ENCODE measurements at places on chromosomes 3 and 15.

GRCh38 chr3:107629566-107629965, 106.8 kb downstream of the BBX start:
- DNase-seq = no peak

DNA sequence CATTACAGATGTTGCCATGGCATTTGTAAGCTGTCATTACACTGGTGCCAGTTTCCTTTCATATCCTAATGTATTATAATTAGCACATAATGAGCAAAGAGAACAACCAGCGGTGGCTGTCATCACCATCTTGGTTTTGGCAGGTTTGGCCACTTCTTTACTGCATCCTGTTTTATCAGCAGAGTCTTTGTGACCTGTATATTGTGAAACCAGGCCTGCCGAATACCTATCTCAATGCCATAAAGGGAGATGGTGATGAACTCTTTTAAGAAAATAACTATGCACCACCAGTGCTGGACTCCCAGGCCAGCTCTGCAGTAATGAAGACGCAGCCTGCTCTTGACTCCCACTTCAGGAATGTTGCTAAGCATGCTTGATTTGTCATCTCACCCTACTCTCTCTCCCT, 458.1 kb upstream of the NR2F2 start:
- no peak for DNase-seq

- DNase-seq = no peak
Measured at GRCh38 chr3:55333923-55334322, 153.2 kb downstream of the WNT5A start.

DNA sequence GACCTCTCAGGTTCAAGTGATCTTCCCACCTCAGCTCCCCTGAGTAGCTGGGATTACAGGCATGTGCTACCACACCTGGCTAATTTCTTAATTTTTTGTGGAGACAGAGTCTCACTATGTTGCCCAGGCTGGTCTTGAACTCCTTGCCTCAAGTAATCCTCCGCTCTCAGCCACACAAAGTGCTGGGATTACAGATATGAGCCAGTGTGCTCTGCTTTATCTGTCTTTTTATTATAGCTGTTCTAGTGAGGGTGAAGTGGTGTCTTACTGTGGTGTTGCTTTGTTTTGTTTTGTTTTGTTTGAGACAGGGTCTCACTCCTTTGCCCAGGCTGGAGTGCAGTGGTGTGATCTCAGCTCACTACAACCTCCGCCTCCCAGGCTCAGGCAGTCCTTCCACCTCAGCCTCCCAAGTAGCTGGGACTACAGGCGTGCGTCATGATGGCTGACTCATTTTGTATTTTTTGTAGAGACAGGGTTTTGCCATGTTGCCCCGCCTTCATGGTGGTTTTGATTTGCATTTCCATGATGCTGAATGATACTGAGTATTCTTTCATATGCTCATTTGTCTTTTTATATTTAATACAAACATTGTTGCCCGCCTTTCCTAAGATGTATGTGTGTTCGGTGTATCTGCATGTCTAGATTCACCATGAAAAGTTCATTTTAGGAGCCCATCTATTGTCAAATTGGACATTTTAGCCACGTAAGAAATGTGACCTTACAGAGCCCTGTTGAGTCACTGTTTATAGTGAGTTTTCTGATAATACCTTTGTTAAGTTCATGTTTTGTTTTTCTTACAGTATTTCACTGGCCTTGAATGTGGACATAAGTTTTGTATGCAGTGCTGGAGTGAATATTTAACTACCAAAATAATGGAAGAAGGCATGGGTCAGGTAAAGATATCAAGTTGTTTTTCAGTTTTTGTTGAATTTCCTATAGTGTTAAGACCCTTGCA, 80.6 kb downstream of the ARIH1 start:
- DNase-seq = peak; percentile 8

DNA sequence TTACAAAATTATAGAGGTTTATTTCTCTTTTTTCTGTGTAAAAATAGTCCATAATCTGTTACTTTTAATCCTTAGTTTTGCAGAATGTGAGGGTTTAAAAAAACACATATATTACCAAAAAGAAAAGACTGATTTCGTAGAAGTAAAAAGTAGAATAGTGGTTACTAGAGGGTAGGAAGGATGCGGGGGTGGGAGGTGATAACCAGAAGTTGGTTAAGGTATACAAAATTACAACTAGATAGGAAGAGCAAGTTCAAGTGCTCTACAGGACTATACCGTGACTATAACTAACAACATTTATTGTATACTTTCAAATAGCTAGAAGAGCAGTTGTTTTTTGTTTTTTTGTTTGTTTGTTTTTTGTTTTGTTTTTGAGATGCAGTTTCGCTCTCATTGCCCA, 16.1 kb downstream of the CASR start:
- no peak for DNase-seq

DNA sequence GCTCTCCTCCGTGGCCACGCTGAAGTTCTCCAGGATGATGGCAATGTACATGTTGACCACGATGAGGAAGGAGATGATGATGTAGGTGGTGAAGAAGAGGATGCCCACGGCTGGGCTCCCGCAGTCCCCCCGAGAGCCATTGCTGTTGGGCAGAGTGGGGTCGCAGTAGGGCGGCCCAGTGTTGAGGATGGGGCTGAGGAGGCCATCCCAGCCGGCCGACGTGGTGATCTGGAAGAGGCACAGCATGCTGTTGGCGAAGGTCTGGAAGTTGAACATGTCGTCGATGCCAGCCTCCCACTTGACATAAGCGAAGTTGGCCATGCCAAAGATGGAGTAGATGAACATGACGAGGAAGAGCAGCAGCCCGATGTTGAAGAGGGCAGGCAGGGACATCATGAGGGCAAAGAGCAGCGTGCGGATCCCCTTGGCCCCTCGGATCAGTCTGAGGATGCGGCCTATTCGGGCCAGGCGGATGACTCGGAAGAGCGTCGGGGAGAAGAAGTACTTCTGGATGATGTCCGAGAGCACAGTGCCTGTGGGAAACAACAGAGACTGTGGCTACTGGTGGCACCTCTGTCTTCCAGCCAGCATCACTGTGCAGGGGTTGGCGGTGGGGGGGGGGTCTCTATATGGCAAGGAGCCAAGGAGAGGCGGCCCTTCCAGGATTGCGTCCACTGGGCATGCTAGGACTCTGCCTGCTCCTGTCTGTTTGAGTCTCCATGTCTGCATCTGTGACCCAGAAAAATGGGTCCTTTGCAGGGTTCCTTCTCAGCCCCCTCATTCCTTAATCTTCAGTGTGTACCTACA, 55.1 kb downstream of the EXOG start:
- no peak for DNase-seq

DNA sequence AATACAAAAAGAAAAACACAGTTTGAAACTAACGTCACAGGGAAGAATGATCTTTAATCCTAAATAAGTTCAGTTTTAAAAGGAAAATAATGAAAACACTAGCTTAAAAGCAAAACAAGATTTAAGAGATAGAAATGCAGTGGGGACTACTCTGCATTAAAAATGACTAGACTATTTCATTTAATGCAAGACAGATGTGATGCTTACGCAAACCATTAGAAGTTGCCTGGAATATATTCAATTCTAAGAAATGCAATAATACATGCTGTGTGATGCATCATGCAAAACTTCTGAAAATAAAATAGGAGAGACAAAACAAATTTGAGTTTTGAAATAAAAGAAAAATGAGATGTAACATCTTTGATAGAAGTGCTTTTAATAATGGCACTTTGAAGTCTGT, 97.6 kb upstream of the STRIT1 start:
- DNase-seq = no peak

GRCh38 chr3:66048051-66048395, 9.3 kb upstream of the MAGI1 start:
- no peak for DNase-seq

GRCh38 chr3:14482271-14482721, 57.8 kb downstream of the GRIP2 start:
- no peak for DNase-seq

GRCh38 chr3:64291345-64291744, 66.1 kb upstream of the PRICKLE2 start:
- no peak for DNase-seq

- no peak for DNase-seq
Measured at GRCh38 chr3:147390589-147391569, 15.5 kb downstream of the ZIC4 start.

GRCh38 chr3:140545756-140546155, 132.1 kb upstream of the TRIM42 start:
- no peak for DNase-seq

GRCh38 chr3:113063126-113063894, 72.5 kb downstream of the GTPBP8 start:
- no peak for DNase-seq

DNA sequence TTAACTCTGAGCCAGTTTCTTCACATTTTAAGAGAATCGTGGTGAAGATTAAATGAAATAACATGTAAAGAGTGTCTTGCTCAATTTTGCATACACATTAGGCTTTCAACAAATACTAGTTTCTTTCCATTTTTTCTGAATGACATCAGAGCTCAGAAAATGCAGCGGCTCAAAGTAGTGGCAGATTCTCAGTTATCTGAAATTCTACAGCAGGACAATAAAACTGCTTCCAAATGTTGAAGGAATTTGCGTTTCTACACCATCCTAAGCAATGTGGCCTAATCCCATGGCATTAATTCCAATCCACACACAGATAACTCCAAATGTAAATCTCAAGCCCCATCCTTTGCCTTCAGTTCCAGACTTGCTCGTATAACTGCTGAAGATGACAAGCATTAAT, 115.8 kb downstream of the PLCH1 start:
- no peak for DNase-seq

DNA sequence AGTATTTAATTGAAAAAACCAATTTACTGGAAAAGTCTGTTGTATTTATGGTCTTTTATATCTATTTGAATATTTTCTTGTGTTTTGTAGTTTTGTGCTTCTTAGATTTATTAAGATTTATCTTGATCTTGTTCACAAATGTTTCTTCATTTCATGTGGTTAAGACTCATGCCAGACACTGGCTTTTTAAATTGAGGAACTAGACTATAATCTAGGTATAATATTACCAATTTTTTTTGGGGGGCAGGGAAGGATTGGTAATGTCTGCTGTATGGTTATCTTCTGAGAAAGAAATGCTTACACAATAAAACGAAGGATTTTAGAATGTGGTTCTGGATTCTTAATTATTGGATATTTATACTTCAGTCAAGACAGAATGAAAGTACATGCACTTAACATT, 24.9 kb downstream of the AP4E1 start:
- no peak for DNase-seq

- no peak for DNase-seq
Measured at GRCh38 chr15:94917068-94917467, 685.7 kb downstream of the MCTP2 start.

DNA sequence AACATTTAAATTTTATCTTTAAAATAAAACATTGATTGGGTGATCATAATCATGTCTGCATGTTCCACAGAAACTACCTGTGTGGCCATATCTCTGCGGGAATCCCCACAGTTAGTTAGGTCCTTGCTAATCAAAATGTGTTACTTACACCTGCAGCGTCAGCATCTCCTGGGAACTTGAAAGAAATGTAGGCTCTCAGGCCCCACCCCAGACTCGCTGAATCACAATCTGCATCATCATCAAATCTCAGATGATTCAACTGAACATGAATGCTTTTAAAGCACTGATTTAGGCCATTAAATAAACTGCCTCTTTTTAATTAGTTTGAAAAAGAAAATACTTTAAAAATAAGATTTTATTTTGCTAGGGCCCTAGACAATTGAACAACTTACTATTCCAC, 577.8 kb downstream of the PYDC2 start:
- DNase-seq = no peak

GRCh38 chr3:37766797-37767776, 94.6 kb upstream of the CTDSPL start:
- no peak for DNase-seq

DNA sequence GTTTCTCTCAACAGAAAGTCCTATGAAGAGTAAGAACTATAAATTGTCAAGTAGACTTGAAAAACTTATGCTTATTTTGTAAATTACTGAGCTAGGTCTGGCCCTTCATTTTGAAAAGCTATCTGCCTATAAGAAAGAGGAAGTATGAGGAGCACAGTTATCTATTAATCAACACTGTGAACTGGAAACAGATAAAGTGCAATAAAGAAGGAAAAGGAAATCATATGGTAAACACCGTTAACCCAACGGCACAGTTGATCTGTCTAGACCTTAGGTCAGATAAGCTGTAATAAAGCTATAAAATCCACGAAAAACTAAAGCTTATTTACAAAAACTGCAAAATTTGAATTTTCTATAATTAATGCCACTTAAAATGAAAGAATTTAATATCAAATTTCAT, 242.5 kb downstream of the ZBTB20 start:
- DNase-seq = no peak

- DNase-seq = no peak
Measured at GRCh38 chr3:67017211-67017610, 19.1 kb downstream of the KBTBD8 start.

- no peak for DNase-seq
Measured at GRCh38 chr3:89419647-89420241, 312.3 kb downstream of the EPHA3 start.

- DNase-seq = no peak
Measured at GRCh38 chr15:27627623-27628022, 471.5 kb downstream of the OCA2 start.

GRCh38 chr15:52788099-52788986, 1.8 kb downstream of the ONECUT1 start:
- DNase-seq = no peak

DNA sequence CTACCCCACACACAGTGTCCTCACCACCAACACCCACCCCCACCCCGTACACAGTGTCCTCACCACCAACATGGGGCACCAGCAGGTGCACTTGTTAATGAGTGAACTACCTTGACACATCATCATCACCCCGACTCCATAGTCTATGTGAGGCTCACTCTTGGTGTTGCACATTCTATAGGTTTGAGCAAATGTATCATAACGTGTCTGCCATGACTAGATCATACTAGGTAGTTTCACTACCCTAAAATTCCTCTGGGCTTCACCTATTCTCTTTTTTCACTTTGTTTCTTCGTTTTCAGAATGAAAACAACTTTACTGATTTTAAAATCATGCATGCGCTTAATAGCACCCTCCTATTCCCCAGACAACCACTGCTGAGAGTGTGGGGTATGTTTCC, 102.6 kb upstream of the SLC6A6 start:
- DNase-seq = no peak

DNA sequence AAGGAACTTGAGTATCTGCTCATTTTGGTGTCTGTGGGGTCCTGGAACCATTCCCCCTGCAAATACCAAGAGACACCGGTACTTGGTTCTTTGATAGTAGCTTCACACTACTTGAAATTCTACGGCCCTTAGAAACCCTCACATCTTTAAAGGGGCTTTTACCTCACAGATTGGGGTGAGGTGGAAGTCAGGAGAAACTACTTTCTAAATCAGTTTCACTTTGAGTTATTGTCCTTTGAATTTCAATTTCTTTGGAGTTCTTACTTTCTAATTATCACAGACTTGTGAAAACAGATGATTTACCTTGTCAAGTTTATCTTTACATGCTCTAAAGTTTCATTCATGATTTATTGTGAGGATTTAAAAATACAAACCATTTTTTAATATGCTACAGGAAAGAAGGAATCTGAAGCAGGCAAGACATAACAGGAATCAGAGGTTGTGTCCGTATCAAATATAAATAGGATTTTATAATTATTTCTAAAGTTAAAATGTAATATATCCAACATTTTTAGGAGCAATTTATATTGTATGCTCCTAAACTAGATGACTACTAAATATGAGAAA, 98.9 kb downstream of the NEDD4 start:
- no peak for DNase-seq

GRCh38 chr15:81182756-81183438, 13.8 kb upstream of the IL16 start:
- DNase-seq = no peak

GRCh38 chr3:133717424-133717823, 28.8 kb upstream of the TF start:
- DNase-seq = no peak

GRCh38 chr3:62818347-62818746, 56.9 kb downstream of the CADPS start:
- no peak for DNase-seq
